ENCODE measurements at places on chromosomes 2 and 18. TPM values are rescaled to one million over a fixed set of nuclear protein-coding genes. Genes with fewer than 3 reads are reported as not detected.

GRCh38 chr2:50556934-50557575 is 474.9 kb downstream of the NRXN1 start:
- DNase-seq, result no peak

Gene LOXHD1
- total RNA-seq, result 0.24 TPM

Gene BCL11A
- total RNA-seq, result 4.5 TPM

Gene CCDC121
- total RNA-seq, result 3.6 TPM
